SIG-M5 (cell line): ENCODE measurements at places on chromosomes 5 and 9.

GRCh38 chr9:100294341-100294740, 58.4 kb downstream of the TEX10 start:
- DNase-seq: no peak

- DNase-seq: peak; percentile 44
Observed at GRCh38 chr5:139660923-139661814, 13.0 kb downstream of the CXXC5 start.

- DNase-seq: no peak
Observed at GRCh38 chr9:35741740-35742139, 7.3 kb downstream of the GBA2 start.

- DNase-seq: no peak
Observed at GRCh38 chr5:86866036-86866435, 248.3 kb downstream of the COX7C start.

DNA sequence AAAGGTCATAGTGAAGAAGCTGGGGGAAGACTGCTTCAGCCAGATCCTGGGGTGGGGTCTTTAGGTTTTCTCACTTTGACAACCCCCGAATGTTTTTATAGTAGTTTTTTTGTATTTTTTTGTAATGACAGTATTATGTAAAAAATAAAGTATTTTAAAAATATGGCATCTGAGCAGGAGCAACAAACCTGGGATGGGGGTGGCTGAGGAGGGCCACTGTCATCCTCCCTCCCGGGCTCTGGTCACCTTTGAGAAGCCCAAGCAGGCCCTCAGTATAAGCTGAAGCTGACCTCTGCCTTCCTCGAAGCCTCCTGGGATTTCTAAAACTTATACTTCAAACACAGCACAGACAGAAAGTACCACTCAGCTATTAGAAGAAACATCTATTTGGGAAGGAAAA, 8.7 kb downstream of the DNAJB5 start:
- DNase-seq: no peak

GRCh38 chr9:137294091-137294680, 7.9 kb downstream of the NRARP start:
- DNase-seq: no peak

DNA sequence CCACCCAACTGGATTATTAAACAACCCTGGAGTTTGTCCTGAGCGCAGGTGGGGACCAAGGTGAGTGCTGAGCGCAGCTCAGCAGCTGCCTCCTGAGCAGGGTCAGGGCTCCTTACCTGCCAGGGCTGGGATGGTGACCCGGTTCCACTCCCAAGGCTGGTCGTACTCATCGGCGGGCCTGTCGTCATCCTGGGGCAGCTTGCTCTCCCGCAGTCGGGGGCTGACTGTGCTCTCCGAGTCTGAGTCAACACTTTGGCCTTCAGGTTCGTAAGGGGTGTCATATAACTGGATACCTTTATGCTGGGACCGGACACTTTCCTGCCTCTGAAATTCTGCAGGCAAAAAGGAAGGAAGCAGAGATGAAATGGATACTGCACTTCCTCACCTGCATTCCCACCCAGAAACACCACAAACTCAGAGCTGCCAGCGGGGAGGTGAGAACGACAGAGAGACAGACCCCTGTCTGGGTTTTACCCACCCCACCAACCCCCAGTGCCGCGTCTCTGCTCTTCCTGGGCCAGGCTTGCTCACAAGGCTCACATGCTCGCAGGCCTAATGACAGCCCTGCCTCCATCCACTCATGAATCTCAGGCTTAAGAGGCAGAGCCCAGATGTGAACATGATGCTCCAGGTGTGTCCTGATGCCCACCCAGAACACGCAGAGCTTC, 70.7 kb upstream of the SLC25A51 start:
- DNase-seq: no peak

- DNase-seq: no peak
Observed at GRCh38 chr5:181198106-181198685, 6.8 kb downstream of the TRIM7 start.

DNA sequence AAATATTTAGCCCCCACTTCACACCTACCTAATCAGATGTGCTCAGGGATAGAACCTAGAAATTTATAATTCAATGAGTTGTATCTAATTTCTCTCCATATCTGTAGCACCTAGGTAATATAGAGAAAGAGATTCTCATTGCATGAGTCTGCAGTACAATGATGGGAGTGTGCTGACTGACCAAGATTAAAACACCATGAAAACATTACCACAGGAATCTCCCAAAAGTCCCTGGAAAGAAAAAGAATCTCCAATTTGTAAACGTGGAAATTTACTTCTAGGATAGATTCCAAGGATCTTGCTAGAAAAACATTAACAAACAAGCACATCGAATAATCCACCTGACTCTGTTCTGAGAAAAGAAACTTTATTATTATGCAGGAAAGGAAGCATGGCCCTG, 45.0 kb upstream of the DMRTA1 start:
- DNase-seq: no peak

- DNase-seq: no peak
Observed at GRCh38 chr5:122374110-122374509, 62.1 kb downstream of the SNCAIP start.

DNA sequence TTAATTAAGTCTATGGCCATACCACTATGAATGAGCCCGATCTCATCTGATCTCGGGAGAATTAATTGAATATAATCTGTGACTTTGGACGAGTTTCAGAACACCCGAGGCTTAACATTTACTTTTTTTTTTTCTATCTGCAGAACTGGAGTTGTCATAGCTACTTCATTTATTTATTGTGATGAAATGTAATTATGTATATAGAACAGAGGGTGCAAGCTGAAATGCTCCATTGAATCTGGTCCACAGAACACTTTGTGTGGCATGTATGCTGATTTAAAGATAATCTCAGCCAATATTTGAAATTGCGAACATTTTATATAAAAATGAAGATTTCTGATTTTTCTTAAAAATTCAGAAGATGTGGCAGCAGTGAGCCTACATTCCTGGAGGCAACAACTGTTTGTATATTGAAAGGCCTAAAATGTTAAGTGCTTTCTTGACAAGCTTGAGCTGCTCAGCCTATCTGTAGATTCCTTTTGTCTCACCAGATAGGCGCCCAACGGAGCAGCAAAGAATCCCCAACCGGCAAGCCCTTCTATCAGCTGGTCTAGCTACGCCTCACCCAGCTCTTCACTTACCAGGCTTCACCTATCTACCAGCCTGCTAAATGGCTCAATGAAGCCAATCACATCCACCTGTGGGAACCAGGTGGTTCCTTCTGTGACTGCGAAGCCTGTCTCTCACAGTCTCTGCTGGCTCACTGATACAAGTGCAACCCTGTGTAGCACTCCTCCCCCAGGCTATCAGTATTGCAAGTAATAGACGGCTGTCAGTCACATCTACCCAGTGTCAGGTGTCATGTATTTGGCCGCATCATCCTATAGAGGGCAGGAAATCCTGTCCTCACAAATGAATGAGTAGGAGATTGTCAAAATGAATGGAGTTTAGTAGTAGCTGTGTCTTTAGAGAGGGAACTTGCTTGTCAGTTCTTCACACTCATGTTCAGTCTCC, 170.6 kb upstream of the MRPS30 start:
- DNase-seq: no peak

- no peak for DNase-seq
Observed at GRCh38 chr5:4337519-4337918, 741.9 kb downstream of the IRX1 start.

DNA sequence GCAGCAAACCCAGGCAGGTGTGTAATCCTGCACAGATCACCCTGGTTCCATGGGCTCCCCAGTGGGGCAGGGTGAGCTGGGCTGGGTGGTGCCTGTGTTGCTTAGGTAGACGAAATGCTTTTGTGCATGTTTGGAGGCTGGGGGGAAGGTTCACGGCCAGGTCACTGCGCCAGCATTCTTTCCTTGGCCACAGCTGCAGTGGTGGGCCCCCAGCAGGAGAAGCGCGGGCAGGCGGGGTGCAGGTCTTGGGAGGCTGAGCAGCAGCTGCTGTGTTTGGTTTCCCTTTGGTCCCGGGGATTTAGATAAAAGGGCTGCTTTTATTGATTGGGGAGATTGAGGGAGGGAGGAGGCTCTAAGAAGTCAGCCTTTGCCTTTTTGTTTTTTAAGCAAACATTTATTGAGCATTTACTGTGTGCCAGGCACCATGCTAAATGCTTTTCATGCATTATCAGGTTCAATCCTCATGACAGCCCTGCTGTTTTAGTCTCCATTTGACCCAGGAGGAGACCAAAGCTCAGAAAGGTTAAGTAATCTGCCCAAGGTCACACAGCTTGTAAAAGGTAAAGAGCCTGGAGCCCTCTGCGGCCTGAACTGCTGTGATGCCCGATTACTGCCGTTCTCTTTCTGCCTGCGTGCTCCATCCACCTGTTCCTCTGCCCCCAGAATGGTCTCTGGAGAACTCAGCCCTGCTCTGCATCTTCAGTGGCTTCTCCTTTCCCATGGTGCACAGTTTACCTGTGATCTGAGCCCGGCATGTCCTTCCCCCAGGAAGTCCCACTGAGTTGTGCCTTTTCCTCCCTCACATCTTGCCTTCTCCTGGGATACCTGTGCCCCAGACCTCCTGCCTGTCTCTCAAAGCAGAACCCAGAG, 94.4 kb downstream of the MACROH2A1 start:
- DNase-seq: no peak

DNA sequence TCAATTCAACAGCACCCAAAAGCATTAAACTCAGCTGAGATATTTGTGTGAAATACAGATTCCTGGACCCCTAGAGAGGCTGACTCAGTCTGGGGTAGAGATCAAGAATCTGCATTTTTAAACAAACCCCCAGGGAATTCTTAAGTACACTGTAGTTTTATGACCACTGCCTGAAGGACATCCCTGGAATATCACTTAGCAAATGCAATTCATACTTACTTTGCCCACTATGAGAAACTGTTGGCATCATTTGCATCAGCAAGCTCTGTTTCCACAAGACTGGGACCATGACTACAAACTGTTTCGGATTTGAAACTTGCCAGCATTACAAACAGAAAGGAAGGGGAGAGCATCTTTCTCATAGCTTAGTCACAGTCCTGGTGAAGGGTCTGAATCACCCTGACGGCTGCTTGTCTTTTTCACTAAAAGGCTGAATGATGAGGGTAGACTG, 63.7 kb downstream of the MLLT3 start:
- no peak for DNase-seq

GRCh38 chr9:10396615-10397014, 216.2 kb downstream of the PTPRD start:
- no peak for DNase-seq
